ENCODE measurements at places on chromosomes 6 and 20.

DNA sequence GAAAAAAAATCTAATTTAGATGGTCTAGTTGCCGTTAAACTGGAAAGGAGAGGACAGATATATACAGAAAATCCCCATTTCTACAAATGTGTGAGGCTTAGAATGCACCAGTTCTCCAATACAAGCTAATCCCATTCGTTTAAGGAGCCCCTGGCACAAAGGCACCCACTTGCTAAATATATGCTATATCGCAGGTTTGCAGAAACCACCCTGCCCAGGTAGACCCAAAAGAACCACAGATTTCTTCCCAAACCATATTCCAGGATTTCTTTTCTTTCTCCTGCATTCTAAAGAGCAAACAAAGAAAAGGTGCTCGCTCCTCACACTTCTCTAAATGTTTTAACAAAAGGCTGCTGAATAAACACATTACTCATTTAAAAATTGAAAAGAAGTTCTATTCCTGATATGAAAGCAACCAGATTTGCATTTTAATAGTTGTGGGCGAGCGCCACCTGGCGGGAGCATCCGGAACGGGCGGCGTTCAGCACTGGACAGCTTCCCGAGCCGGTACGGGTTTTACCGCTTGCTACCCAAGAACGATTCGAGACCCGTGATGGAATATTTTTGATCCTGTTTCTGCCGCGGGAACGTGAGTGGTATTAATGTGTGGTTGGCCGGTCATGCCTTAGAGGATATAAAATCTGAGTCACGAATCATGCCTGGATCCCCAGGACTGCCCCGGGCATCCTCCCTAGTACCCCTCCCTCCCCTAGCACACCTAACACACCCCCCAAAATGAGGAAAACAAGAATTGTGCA lies 2.1 kb downstream of the PTPRT start:
- peak; percentile 49 for DNase-seq

DNA sequence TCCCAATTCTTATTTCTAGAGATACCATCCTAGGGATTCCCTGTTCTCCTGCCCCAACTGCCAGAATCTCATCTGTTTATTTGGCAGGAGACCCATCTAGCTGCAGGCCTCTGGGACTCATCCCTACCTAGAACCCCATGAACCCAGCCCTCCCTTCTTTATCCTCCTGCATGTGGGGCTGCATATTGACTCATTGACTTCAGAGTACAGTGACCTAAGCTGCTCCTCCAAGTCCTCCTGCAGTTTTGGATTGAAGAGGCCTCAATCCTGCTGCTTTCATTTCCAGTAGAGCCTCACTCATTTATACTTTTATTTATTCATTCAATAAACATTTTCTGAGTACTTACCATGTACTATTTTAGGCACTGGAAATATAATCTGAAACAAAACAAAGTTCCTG lies 11.6 kb downstream of the TMEM200A start:
- DNase-seq: no peak

DNA sequence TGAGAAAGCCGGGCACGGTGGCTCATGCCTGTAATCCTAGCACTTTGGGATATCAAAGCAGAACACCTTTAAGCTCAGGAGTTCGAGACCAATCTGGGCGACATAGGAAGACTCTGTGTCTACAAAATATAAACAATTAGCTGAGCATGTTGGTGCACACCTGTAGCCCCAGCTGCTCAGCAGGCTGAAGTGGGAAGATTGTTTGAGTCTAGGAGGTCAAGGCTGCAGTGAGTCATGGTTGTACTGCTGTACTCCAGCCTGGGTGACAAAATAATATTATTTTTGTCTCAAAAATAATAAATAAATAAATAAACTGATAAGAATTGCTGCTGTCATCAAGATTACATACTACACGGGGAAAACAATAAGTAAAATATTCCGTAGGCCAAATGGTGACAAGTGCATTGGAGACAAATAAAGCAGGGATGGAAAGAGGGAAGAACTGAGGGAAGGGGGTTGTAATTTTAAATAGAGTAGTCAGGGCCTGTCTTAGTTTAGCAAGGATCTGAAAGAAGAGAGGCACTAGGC lies 14.0 kb upstream of the TOP1 start:
- no peak for DNase-seq

- no peak for DNase-seq
Measured at GRCh38 chr20:18380908-18381529, 85.8 kb downstream of the DZANK1 start.

DNA sequence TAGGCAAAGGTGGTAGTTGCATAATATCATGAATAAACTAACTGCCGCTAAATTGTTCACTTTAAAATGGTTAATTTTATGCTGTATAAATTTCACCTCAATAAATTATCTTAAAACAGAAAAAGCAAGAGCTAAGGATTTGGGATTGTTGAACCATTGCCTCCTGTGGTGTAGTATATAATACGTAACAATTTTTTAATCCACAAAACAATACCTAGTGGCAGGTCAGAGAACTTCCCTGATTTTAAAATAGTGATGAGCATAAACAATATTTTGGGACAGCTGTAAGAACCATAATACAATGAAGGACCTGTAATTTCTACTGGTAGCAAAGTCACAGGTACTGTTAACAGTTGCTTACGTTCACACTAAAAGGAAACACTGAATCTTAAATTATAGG lies 197.4 kb upstream of the PRND start:
- no peak for DNase-seq

- no peak for DNase-seq
Measured at GRCh38 chr6:100134297-100134696, 140.3 kb upstream of the MCHR2 start.

GRCh38 chr6:14354919-14355572 lies 237.5 kb downstream of the CD83 start:
- DNase-seq: peak; percentile 80

GRCh38 chr20:24588047-24588635 lies 118.7 kb downstream of the SYNDIG1 start:
- DNase-seq: no peak

- DNase-seq: no peak
Measured at GRCh38 chr6:31426395-31427354, 23.3 kb downstream of the MICA start.

- DNase-seq: no peak
Measured at GRCh38 chr6:107877968-107878367, 53.9 kb upstream of the SCML4 start.

- DNase-seq: no peak
Measured at GRCh38 chr6:157099912-157100593, 223.3 kb downstream of the TMEM242 start.

DNA sequence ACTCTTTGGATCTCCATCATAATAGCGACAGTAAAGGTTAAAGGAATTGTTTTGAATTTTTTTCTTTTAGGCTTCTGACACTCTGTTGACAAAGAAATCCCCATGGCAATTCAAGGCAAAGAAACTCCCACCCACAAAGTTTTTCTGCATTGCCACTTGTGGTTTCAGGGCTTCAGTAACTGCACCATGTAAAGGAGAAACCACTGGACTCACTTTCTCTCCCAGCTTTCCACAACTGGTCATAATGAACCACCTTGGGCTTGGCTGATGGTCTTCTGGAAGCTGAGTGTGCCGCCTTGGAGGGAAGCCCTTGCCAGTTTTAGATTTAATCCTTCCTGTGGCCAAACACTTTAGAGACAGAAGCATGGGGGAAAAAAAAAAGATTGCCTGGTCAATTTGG lies 163.1 kb downstream of the ISM1 start:
- DNase-seq: no peak

DNA sequence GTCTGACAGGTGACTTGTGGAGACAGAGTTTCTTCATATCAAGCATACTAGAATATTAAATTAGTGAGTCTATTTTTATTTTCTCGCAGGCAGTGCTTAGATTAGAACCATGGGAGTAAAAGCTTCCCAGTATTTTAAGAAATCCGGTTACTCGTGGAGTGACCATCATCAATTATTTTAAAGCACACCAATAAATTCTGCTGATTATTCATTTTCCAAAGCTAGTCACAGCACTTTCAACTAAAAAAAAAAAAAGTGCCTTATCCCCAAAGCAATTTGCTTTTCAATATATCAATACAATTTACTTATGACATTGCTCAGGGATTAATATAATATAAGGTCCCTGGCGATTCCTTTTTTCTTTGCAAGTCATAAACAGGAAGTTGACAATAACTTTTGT lies 26.3 kb upstream of the OLIG3 start:
- DNase-seq: no peak

GRCh38 chr20:42986143-42986773 lies 203.4 kb downstream of the PTPRT start:
- DNase-seq: no peak

DNA sequence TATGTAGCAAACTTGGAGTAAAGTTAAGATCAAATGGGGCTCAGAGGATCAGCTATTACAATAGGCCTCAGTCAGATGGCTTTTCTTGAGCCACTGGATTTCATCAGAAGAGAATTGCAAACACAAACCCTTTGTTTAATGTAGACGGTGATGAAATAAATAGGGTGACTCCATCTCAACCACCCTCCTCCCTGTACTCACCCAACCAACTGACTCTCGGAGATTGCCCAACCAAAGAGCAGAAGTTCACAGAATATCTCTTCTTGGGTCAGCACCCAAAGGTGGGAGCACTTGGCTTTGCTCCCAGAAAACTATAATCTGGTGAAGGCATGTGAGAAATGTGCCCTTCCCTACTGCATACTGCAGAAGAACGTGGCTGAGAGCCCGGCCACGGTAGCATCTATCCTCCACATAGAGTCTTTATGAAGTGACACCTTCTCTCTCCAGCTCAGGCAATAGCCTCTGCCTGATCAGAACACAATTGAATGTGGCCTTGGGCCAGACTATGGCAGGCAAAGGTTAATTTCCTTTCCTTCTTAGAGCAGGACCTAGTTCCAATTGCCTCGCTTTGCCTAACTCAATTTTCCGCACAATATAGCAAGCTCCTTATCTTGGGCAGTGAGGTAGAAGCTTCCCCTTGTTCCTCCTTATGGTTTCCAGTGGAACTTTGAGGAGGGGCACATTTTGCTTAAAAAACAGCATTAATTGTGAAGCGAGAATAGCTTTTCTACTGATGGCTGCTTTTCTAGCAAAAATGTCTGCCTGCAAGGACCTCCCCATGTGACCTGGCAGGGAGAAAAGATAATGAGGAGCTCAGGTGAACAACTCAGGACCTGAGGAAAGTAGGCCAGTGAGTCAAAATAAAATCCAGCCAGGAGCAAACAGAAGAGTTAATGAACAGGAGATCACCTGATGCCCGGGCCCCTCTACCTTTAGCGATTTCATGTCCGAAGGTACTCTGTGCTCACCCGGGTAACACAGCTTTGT lies 79.4 kb downstream of the GFOD1 start:
- peak; percentile 85 for DNase-seq

GRCh38 chr20:8837396-8837795 lies 231.5 kb upstream of the PLCB4 start:
- DNase-seq: peak; percentile 51

- no peak for DNase-seq
Measured at GRCh38 chr6:12577124-12577850, 139.3 kb upstream of the PHACTR1 start.

- DNase-seq: no peak
Measured at GRCh38 chr6:35417979-35418661, 34.0 kb upstream of the FANCE start.

Data from AG10803 (cell line).